Naive B cell (primary cell): ENCODE measurements at places on chromosomes 7 and 10.

DNA sequence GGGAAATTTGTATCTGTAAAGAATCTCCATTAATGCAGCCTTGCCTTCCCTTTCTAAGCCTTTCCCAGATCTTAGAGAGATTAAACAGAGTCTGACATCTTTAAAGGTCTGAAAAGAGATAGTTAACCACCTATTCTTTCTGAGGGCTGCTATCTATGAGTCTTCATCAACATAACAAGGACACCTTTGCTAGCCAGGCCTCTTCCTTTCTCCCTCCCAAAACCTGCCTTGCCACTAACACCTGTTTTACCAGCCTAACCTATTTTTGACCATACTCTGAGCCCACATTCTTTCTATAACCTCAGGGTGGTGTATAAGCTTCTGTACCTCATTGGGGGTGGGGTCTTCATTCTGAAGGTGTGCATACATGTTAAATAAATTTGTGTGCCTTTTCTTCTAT lies 217.1 kb downstream of the IPMK start:
- DNase-seq, result no peak
- H3K4me3 ChIP-seq, result no peak overlapping the region
- no peaks in the 10 kb centered on the region for H3K27me3 ChIP-seq
- H3K27ac ChIP-seq, result no peak overlapping the region

DNA sequence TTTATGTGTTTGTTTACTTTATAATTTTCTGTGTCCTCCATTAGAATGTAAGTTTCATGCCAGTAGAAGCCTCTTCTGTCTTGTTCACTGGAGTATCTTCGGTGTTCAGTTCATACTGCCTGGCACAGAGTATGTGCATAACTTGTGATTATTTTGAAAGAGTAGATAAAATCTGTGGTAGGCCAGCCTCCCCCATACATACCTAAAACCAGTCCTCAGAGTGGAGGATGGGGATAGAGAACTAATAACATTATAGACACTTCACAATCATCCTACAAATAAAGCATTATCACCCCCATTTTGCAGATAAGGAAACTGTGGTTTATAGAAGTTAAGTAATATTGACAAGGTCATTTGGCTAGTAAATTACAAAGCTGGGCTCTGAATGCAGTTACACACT lies 28.0 kb downstream of the VIM start:
- peaks cover 12% of the 10 kb centered on the region for H3K4me1 ChIP-seq
- DNase-seq, result no peak
- H3K36me3 ChIP-seq, result no peaks in the 10 kb centered on the region
- H3K4me3 ChIP-seq, result no peak overlapping the region
- H3K27ac ChIP-seq, result no peak overlapping the region
- H3K27me3 ChIP-seq, result no peaks in the 10 kb centered on the region

DNA sequence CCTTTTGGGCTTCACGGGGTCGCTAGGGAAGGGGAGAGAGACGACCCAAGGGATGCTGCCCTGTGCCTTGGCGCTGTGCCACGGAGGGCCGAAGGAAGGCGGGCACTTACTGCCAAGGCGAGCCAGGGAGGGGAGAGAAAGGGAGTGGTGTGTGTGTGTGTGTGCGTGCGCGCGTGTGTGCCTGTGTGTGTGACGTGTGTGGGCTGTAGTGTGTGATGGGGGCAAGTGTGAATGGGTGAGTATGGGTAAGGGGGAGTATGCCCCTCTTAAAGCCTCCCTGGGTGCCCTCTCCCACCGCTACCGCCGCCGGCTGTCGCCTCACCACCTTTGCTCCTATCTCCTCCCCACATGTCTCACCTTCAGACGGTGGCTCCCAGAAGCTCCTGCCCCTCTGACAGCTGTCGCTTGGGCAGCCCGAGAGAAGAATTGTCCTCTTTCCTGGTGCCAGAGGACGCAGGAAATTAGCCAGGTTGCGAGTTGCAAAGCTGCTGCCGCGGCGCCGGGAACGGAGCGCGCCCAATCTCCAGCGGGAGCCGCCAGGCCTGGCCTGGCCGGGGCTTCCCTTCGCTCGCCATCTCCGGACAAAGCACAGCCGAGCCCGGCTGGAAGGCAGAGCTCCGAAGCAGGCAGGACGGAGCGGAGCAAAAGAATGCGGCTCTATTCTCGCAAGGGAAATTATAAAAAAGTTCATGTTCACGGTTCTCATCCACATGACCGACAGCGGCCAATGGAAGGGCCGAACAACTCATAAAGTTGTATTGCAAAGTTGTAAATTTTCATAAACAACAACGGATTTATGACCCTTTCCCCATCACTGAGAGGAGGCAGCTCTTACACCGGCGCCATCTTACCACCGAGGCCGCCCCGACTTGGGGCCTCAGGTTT lies at the start of gene HOXA3:
Gene HOXA3, minus strand, starts transcription at position 653 of the 885 bp plus-strand sequence. CDS start 41,943 bp downstream, outside the sequence.
- peaks cover 10% of the 10 kb centered on the region for H3K36me3 ChIP-seq
- H3K4me3 ChIP-seq, result peak within 1 kb of the TSS; percentile 88
- no peak for DNase-seq
- H3K4me1 ChIP-seq, result peaks cover 57% of the 10 kb centered on the region

DNA sequence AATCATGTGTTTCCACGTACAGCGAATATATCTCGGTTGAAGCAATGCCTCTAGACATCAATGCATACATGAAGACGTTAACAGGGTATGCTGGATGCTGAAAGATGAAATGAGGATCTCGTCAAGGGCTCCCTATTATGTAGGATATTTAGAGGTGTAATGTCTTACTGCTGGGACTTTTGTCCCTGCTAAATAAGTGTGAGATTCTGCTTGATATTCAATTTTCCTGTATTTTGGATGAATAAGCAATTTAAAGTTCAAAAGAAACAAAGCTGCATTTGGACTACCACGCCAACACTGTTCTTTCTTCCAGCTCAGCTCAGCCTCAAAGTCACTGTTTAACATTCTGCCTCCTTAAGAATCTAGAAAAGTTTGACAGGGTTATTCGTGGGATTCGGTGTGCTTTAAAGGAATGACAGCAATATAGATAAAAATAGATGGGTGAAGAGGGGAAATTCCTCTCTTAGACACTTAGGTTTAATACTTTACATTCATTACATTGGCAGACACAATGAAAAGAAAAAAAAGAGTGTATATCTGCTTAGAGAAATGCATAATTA lies 110.1 kb upstream of the RHEB start:
- peaks cover 17% of the 10 kb centered on the region for H3K36me3 ChIP-seq
- H3K4me3 ChIP-seq, result no peak overlapping the region
- no peak for DNase-seq
- no peak overlapping the region for H3K27ac ChIP-seq

DNA sequence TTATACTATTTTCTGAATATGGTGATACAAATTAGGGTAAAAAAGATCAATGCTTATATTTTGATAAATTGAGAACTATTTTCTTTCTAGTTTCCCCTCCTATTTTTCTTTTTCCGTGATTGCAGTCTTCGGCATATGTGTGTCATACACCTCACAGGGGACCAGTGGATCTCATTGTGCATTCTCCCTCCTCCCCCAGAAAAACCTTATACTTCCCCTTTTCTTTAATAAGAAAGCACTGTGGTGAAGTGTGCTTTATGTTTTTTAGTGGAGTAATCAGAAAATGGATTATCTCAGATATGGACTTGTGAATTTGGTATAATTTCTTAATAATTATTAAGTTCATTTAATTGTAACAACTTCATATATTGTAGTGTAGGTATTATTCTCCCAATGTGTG lies 72.8 kb downstream of the BICC1 start:
- H3K4me1 ChIP-seq, result no peaks in the 10 kb centered on the region
- no peak overlapping the region for H3K4me3 ChIP-seq
- no peak for DNase-seq
- peaks cover 5% of the 10 kb centered on the region for H3K27me3 ChIP-seq
- H3K36me3 ChIP-seq, result no peaks in the 10 kb centered on the region
